ENCODE measurements at places on chromosomes 11 and 22.
A peak's percentile ranks its signal among the peaks of the same experiment; 100 is the strongest.

GRCh38 chr11:118398791-118399559, 2.4 kb upstream of the ATP5MG start:
- DNase-seq: no peak

GRCh38 chr22:41885516-41885915, 29.4 kb downstream of the SHISA8 start:
- no peak for DNase-seq

GRCh38 chr22:45483918-45484499, 18.7 kb upstream of the FBLN1 start:
- no peak for DNase-seq

GRCh38 chr11:62544581-62545436, 1.8 kb downstream of the AHNAK start:
- no peak for DNase-seq

DNA sequence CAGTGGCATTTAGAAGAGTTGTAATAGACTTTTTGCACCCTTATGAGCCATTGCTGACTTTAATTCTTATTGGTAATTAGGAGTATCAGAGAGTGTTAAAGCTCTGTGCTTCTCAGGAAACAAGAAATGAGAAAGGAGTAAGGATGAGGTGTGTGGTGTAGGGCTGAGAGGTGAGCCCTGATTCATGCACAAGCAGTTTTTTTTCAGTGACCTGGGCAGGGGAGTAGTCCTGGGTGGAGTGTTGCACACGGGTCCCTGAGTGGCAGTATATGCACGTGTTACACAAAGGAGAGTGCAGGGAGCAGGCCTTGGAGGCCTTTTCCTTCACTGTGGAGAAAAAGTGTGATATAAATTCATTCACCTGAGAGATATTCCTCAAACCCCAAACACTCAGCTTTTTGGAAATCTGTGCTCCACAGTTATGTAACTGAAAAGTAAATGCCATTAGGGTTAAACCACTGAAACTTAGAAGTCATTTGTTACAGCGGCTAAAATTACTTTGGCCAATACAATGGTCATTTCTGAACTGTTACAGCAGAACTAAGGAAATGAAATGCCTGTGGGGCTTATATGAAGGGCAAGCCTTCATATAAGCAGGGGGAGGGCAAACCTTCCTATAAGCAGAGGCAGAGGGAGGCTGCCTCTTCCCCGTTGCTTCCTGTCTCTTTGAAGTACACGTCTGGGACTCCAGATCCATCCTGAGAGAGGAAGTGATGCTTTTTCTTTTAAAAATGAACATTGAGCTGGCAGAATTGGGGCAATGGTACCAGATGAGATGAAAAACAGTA, 62.6 kb upstream of the OLFML1 start:
- no peak for DNase-seq

- no peak for DNase-seq
Observed at GRCh38 chr11:123682696-123683410, 28.4 kb upstream of the SCN3B start.

DNA sequence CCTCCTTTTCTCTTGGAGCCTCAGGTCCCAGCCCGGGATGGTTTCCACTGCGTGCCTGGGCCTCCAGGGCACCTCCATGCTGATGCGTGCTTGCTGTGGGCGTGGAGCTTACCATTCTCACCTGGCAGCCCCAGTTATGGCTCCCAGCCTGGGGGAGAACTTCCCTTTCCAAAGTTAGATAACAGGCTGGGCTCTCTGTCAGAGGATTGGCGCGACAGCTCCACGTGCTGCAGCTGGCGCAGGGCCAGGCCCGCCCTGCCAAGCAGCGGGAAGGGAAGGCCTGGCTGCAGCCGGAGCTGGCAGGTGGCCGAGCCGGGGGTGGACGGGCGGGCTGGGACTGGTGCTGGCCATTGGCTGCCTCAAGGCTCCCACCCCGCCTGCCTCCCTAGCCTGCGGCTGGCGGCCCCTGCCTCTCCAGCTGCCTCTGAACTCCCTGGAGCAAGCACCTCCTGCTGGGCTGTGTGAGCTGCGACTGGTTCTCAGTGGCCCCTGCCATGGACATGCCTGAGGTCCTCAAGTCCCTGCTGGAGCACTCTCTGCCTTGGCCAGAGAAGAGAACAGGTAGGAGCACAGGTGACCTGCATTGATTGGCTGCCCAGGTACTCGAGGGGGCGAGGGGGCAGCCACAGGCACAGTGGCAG, 14.6 kb upstream of the TEF start:
- peak; percentile 98 for DNase-seq

DNA sequence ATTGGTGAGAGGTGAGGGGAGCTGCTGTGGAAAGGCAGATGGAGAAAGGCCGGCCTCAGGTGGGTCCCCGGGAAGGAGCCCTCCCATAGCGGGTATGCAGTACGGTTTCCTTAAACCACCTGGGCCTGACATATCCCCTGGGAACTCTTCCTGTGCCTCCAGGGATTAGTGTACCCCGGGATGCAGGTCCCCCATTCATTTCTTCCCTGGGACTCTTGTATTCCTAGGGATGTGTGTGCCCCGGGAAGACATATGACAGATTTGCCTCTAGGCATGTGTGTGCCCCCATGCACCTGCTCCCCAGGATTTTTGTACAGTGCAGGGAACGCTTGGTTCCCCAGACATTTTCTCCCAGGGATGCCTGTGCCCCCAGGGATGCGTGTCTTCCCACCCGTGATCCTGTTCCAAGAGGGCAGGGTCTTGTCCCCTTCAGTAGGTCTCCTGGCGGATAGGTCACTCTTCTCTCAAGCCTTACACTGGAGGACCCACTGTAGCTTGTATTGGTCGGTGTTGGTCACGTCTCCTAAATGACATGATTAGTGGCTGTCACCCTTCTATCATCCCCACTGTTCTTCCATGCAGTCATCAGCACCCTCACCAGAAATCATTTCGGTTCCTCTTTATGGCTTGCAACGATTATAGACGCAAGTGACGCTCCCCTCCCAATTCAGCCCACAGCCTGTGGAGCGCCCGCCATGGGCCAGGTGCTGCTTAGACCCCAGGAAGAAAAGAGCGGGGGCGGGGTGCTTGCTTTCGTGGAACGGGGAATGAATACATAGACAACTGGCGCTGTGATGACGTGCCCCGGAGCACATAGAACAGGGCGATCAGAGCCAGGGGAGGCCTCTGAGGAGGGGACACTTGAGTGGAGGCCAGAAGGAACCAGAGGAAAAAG, 1.3 kb downstream of the PARVB start:
- no peak for DNase-seq

GRCh38 chr22:38829485-38829884, 14.3 kb downstream of the NPTXR start:
- no peak for DNase-seq

- peak; percentile 33 for DNase-seq
Observed at GRCh38 chr22:28009272-28009827, 90.3 kb upstream of the PITPNB start.

- no peak for DNase-seq
Observed at GRCh38 chr11:74024261-74025029, 15.6 kb upstream of the UCP3 start.

DNA sequence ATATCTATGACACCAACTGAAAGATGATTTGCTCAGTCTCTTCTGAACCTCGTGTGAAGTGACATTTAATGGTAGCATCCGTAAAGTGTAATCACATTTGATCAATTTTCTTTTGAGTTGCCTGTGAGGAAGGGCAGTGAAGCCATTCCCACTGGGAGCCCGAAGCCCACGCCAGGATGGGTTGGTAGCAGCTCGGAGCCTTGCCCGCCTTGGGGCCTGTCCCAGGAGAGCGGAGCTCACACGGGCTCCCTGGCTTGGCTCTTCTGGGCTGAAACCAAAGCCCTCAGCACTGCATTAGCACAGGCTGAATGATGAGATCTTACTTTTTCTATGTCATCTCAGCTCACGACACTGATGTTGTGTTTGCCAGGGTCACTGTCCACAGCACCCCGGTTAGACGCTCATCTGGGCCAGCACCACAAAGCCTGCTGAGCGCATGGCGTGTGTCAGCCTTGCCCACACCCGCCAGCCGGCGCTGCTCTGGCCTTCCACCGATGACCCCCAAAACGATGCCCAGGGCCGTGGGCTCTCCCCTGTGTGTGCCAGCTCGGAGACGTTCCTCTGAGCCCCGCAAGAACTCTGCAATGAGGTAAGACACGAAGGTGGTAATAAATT, 9.3 kb upstream of the TRMU start:
- DNase-seq: no peak

- DNase-seq: no peak
Observed at GRCh38 chr11:65120831-65121230, 1.1 kb downstream of the FAU start.

DNA sequence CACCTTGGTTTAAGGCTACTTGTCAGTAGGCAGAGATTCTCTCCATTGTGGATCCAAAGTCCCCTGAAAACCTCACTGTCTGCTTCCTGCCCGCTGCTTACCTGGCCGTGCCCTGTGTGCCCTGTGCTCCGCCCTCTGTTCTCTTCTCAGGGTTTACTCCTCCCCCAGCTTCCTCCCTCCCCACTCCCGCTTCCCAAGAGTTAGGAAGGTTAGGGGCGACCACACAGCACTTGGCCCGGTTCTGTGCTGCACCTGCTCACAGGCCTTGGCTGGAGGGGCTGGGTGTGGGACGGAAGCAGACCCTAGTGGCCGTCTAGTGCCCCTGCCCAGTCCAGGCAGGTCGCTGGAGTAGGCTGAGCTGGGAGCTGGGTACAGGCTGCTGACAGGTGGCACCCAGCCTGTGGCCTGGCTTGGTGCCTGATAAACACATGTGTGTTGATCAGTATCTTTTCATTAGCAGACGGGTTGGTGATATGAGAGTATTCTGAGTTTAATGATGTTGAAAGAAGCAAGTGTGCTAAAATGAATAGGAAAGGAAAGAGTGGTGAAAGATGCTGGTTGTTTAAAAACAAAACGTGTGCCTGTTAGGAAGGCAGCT, 40.5 kb downstream of the GRAMD4 start:
- no peak for DNase-seq

- DNase-seq: no peak
Observed at GRCh38 chr11:60951606-60951903, 421 bp downstream of the SLC15A3 start.

GRCh38 chr11:34630544-34630943, 9.7 kb downstream of the EHF start:
- no peak for DNase-seq

- DNase-seq: peak; percentile 29
Observed at GRCh38 chr22:22431271-22432220, 77.0 kb downstream of the ZNF280B start.

GRCh38 chr11:40514124-40514523, 945.3 kb downstream of the LRRC4C start:
- no peak for DNase-seq

DNA sequence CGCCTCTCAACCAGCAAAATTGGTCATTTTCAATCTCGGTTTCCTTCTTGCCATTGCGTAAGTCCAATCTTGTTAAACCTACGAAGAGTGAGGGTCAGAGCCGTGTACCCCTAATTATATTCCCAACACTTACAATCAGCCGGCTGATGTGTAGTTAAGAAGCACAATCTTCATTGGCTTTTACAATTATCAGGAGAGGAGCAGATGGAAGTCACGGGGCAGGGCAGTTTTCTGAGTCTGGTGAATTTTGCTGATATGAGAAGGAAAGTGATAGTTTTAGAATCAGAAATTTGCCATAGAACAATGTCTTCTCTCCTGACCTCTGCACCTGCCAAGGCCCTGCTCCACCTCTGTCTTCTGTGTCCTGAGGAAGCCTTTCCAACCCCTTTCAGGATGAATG, 35.0 kb upstream of the ATXN10 start:
- no peak for DNase-seq

DNA sequence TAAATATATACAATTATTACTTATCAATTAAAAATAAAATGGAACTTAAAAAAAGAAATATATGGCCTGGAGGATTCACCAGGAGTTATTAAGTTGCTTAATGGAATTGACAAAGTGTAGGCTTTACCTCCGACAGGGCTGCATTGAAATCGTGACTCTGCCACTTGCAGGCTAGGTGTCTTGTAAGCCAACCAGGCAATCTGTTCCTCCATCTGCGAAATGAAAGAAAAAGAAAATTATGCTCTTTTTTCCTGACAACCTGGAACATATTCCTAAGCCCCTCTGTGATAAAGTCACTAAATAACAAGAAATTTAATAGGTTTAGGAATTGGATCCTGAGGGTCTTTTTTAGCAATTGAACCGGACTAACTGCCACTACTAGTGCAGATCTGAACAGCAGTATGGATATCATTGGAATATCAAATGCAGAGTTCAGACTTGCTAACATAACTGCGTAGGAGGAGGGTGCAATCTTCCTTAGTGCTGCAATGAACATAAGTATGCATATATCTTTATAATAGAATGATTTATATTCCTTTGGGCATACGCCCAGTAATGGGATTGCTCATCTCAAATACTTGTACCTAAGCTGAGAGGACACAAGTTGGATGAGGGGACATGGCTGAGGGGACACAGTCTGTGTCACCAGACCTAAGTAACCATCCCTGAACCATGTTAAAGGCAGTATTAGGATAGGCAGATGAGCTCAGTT, 42.5 kb upstream of the CEP126 start:
- no peak for DNase-seq

DNA sequence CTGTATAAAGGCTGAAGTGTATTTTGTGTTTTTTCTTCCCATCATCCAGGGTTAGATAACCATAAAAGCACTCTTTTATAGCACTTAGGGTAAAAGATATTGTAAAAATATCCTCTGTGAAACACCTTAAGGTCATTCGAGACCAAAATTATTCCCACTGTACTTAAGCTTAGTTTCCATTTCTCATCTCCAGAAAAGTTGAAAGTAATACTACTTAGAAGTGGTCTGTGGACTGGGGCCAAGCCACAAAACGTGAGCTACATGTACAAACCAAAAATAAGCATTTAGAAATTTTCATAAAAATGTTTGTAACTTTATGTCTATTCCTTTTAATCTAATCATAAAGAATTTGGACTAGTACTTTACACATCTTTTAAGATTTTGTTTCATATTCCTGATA, 142.0 kb upstream of the NTM start:
- DNase-seq: no peak

GRCh38 chr22:50016308-50016987, 3.9 kb upstream of the IL17REL start:
- DNase-seq: no peak

Measured in anterior cingulate cortex (tissue), 58 donors.